ENCODE measurements at places on chromosomes 12 and 14.

DNA sequence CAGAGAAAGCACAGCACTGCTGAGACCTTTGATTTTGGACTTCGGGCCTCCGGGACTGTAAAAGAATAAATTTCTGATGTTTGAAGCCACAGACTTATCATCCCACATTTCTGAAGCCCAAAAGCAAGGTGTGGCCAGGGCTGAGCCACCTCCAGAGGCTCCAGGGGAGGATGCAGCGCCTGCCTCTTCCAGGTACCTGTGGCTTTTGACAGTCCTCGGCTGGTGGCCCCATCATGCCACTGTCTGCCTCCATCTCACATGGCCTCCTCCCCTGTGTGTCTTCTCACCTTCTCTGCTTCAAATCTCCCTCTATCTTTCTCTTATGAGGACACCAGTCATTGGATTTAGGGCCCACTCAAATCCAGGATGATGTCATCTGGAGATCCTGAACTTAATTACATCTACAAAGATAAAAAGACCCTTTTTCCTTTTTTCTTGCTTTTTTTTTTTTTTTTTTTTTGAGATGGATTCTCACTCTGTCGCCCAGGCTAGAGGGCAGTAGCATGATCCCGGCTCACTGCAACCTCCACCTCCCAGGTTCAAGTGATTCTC is 15.4 kb downstream of the GSC start:
- no peak for DNase-seq

GRCh38 chr12:117874842-117875434 is 93.9 kb downstream of the KSR2 start:
- DNase-seq, result peak; percentile 86

GRCh38 chr12:75334384-75335030 is at the start of gene GLIPR1L1:
Gene GLIPR1L1, plus strand, starts transcription at chr12:75334670. Its CDS starts 59 bp downstream, at chr12:75334729.
- peak; percentile 85 for DNase-seq

- no peak for DNase-seq
Observed at GRCh38 chr12:67590149-67590790, 58.3 kb upstream of the DYRK2 start.

GRCh38 chr12:92582893-92583292 is 119.9 kb upstream of the PLEKHG7 start:
- no peak for DNase-seq

DNA sequence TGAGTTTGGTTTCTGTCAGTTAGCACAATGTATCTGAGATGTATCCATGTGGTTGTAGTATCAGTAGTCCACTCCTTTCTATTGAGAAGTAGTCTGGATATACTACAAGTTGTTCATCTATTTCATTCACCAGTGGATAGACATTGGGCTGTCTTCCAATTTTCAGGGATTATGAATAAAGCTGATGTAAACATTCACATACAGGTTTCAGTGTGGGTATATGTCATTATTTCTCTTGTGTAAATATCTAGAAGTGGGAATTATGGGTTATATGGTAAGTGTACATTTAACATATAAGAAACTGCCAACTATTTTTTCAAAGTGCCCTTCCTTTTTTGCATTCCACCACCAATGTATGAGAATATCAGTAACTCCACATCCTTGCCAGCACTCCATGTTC is 35.9 kb downstream of the PHLDA1 start:
- DNase-seq, result no peak

- peak; percentile 24 for DNase-seq
Observed at GRCh38 chr14:85572845-85573244, 42.9 kb downstream of the FLRT2 start.

GRCh38 chr12:2507814-2508213 is 287.0 kb upstream of the FKBP4 start:
- DNase-seq, result no peak

DNA sequence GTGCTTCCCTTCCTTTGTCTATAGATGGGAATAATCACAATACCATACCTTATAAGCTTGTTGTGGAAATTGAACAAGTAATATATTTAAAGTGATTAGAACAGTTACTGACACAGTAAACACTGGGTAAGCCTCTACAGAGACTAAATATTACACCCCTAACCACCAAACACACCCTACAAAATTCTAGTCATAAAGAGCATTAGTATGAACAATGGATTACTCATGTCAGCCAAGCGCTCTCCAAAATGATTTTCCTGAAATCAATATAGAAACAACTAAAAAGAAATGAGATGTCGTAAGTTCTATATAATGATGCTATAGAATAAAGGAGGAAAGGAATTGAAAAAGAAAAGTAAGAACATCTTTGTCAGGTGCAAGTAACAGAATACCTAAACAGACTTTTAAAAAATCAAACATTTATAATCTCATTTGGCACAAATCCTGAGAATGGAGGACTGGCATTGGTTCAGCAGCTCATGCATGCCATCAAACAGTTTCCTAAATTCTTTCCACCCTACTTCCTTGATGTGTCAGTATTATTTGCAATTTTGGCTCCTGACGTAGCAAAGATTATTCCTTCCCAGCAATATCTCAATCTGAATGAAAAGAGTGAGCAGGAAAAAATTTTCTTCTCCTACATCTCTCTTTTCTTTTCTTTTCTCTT is 118.0 kb downstream of the SINHCAF start:
- DNase-seq, result no peak

DNA sequence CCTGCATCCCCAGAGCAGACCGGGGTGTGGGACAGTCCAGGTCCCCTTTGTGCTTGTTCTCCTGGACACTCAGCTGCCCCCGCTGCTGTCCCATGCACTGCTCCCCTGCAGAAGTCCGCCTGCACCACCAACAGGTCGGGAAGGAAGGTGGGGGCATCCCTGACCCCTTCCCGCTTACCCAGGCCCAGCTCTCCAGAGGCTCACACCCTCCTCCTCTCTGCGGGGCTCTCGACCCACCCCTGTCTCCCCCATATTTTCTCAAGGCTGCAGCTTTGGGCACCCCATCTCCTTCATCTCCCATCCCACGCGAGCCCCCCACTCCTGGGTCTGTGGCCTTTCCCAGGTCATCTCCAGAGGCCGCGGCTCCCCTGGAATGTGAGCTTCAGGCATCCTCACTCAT is 9.4 kb downstream of the ZBTB42 start:
- no peak for DNase-seq

DNA sequence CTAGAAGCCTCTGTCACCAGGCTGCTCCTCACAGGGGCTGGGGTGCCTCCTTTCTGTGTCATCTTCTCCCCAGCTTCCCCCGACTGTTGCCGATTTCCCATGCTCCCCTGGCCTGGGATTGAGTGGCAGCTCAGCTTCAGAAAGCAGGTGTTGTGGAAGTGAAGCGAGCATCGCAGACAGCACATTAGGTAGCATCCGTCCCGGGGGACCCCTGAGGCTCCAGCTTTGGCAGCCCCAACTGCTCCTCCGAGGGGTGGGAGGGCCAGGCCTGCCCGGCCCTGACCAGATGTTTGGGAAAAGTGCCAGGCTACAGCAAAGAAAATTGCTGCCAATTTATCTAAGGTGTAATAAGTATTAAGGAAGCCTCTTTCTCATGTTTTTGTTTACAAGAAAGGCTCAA is 1045.6 kb downstream of the BCL11B start:
- no peak for DNase-seq

- DNase-seq, result no peak
Observed at GRCh38 chr14:105065280-105066228, at the start of gene GPR132. Gene GPR132, minus strand, starts transcription at chr14:105065430. Its CDS starts 10,010 bp downstream, at chr14:105055420.

DNA sequence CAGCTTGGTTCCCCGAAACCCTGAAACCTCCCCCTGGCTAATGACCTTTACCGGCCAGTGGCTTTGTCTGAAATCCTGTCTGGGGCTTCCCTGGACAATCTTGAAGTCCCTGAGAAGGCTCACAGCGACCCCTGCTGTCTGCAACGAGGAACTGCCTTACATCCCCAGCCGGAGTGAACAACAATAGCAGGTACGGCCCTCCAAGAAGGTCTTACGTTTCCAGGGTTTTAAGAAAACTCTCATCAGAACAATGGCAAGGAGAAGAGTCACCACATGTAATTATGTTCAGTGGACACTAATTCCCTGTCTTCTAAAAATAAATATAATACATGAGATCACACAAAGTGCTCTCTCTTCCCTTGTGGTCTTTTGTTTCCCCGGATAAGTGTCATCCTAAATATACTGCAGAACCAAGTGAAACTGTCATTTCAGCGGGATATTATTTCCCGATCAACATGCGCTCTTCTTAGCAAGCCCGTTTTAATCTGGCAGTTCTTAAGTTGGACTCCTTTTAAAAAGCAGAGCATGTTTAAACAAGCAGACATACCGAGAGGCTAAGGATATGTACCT is 53.3 kb downstream of the RBM19 start:
- DNase-seq, result peak; percentile 85

DNA sequence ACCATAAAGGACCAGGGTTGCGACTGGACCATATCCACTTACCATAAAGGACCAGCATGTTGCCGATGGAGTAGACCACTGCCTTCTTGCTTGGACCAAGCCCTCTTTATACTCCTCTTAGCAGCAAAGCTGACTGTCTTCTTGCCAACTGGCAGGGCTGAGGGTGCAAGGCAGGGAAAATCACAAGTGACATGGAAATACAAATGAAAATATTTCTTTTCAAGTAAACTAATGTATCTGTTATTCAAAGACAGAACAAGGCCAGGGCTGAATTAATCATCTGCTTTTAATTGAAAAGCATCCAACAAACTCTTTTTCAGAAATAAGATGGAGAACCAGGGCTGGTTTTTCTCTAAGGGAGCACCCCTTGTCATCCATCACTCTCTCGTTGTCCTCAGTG is at the start of gene CELA1:
TSS of gene CELA1 (minus strand) at position 99 of the 400 bp plus-strand sequence. CDS start at position 58, 41 bp downstream.
- peak; percentile 29 for DNase-seq

- no peak for DNase-seq
Observed at GRCh38 chr14:69658664-69659261, 47.4 kb downstream of the SUSD6 start.

- no peak for DNase-seq
Observed at GRCh38 chr14:61918998-61919397, 156.8 kb downstream of the SNAPC1 start.

DNA sequence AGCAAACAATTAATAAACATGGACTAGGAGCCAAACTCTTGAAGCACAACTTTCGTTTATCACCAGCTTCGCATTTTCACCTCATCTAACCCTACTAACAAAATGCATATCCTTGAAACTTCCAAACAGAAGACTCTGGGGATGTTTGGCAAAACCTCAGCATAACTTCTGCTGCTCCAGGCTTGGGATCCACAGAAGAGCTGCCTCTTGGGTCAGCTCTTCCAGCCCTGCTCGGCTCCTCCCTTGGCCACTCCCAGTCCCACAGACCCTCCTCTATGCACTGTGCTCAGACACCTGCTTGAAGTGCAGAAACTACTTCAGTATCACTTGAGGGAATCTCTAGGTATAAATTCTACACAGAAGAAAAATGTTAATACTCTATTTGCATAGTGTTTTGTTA is 110.0 kb upstream of the AMIGO2 start:
- DNase-seq, result no peak

DNA sequence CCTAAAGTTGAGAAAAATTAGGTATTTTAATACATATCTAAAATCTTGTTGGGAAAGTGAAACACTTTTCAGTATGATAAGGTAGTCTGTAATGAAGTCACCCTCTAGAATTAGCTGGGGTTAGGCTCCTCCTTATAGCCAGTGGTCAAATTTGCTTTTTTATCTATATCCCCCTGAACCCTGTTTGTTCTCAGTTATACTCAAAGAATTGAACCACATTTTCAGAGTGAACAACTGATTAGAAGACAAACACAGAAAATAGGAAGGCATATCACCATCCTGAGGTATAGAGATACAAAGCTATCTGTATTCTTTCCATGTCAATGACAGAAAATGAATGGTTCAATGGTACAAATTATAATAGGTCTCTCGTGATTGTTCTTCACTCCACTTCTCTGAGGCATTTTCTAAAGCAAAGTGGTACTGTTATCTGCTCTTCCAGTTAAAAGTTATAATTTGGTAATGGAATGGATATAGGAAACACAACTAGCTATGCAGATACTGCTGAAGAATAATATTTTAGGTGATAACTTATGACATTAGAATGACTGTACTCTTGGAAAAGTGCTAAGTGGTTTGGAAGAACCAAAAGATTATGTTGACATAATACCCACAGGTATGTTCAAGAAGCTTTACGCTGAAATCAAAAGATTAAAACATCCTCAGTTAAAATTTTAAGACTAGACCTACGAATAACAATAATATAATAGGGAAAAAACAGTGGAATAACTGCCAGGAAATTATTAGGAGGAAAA is 27.6 kb downstream of the WASHC3 start:
- peak; percentile 14 for DNase-seq

DNA sequence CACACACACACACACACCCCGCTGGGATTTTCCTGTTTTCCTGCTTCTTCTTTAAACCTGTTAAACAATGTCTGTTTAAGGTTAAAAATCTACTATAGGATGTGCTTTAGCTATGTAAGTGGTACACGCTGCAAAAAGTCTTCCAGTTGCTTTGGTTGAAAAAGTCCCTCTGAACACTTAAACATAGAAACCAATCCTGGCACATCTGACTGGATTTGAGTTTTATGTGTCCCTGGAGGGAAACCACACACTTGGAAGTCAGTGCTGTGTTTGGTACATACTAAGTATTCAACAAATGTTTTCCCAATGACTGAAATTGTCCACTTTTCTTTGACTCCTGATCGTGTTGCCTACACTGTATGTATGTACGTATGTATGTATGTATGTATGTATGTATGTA is 22.0 kb downstream of the CFL2 start:
- no peak for DNase-seq

DNA sequence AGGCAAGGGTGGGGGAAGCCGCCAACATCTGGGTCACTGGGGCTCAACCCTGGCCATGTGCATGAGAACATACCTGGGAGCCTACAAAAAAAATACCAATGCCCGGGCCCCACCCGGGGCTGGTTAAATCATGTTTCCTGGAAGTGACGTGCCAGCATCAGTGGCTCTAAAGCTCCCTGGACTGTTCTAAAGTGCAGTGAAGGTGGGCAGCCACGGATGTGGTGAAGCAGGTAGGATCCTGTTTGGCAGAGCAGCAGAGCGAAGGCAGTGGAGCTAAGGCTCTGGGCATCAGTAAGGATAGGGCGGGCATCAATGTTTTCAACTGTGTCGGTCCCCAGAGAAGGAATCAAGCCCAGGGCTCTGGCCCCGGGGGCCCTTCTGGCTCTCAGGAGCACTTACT is 525 bp upstream of the GPR68 start:
- no peak for DNase-seq

DNA sequence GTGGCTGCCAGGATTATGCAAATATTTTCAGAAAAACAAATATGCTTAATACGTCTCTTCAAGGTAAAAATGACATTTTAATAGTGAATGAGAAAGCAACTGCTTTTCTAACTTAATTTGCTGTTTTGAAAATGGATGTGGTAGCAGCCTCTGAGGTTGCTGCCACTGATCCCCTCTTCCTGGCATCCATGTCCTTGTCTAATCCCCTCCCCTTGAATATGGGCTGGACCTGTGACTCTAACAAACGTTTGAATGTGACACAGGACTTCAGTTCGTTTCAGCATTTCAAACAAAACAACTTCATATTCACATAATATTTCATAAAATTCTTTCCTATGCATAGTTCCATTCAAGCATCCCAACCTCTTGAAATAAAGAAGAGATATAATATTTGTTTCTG is 64.2 kb upstream of the SLC38A2 start:
- DNase-seq, result no peak

DNA sequence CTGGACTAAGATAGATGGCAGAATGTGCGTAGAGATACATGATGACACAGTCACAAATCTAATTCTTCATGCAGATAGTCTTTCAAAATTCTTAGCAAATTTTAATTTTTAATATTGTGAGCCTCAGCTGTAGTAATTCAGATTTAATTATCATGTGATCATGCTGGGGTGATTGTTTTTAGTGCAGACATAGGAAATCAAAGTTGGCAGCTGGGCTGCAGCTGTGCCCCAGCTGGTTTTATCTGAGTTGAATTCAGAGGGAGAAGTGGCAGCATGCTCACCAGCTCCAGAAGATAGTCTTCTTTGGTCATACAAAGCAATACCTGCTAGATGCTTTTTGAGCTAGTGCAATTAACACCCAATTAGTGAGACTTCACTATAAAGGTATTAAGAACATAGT is 292.9 kb downstream of the RAD51B start:
- DNase-seq, result no peak
